ENCODE measurements at places on chromosomes 12 and 14.
A peak's percentile ranks its signal among the peaks of the same experiment; 100 is the strongest.

DNA sequence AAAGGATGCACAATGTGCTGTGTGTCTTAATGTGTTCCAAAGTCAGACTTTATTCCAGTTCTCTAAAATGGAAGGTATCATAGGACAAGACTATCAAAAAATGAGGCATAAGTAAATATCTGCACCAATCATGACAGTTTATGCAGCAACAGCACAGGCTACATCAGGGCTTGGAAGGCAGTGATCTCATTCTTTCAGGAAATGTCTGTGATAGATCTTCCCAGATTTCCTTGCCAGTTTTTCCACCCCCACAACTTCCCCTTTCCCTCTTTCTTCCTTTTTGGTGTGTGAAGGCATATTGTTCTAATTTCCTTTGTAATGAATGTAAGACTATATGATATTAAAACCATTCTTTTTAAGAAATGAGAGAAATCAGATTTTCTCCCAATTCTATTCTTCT is 326.7 kb downstream of the ATP23 start:
- no peak for DNase-seq

DNA sequence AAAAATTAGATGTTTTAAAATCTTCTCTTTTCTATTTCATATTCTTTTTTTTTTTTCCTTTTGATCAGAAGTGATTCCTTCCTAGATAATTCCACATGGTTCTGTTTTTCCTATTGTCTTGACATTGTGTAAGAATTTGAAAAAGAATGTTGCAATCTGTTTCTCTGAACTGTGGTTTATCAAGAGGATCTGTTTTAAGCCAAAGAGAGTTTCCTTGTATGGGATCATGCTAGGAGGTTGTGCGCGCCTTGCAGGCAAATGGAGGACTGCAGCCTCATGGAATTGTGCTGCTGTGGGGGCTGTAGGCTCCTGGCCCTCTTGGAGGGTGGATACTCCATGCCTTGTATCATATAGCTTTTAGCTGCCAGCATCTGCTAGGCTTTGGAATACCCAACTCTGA is 43.3 kb upstream of the MBIP start:
- no peak for DNase-seq

DNA sequence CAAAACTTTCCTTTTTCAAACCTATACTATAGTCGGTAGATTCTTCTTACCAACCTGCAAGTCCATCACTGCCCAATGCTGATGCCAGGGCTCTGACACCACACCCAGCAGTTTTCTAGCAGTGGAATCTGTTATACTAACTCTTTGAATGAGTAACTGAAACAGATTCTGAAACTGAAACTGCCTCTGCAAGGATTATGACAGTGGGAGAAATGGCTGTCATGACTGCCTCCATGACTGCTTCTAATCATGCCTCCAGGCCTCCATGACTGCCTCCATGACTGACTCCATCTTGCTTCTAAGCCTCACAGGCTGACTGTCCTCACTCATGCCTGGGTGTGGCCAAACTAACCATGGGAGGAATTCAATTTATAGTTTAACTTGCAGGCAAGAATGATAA is 29.4 kb upstream of the OXA1L start:
- peak; percentile 61 for DNase-seq

DNA sequence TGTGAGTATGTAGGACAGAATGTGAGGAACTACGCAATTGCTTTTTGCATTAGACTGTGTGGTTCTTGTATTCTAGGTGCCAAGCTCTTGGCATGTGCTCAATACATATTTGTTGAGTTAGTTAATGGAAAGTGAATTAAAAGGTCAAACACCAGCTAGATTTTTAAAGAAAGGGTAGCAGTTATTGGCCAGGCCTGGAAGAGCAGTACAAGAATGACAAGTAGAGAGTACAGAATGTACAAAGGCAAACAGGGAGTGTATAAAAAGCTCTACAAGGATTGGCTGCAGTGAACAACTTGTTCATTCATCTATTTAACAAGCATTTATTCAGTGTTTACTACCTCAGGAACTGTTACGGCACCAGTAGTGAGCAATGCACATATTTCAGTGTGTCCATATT is 854.0 kb upstream of the SEL1L start:
- DNase-seq, result no peak

DNA sequence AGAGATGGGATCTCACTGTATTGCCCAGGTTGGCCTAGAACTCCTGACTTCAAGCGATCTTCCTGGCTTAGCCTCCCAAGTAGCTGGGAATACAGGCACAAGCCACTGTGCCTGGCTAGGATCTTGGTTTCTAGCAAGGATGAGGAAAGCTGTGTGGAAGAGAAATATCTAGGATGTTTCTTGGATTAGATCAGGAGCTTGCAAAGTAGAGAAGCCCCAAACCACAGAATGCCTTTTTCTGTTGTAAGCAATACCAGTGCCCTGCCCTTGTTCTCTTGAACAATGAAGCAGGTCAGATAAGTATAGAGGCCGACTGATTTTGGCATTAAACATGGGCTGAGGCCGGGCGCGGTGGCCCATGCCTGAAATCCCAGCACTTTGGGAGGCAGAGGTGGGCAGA is 44.3 kb upstream of the STRN3 start:
- no peak for DNase-seq

- DNase-seq, result no peak
Observed at GRCh38 chr12:28446031-28446430, 255.8 kb downstream of the CCDC91 start.

- DNase-seq, result no peak
Observed at GRCh38 chr12:129298921-129299320, 445.6 kb downstream of the GLT1D1 start.

GRCh38 chr12:115623764-115624334 is 653.6 kb downstream of the MED13L start:
- no peak for DNase-seq

DNA sequence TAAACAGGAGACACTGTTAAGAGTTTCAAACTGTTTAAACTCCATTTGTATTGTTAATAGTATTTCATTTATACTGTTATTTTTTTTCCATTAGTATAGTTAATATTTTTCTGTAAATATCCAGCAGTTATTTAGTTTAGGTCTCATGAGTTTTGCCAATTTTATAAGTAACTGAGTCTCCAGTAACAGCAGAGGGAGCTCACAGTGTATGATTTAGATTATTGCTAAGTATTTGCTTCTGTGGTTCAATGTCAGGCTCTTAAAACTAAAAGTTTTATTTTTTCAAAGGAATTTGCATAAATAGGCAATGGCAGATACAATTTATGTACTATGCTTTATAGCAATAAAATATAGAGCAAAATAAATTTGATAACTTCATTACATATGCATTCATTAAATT is 209.7 kb downstream of the ATXN7L3B start:
- no peak for DNase-seq

DNA sequence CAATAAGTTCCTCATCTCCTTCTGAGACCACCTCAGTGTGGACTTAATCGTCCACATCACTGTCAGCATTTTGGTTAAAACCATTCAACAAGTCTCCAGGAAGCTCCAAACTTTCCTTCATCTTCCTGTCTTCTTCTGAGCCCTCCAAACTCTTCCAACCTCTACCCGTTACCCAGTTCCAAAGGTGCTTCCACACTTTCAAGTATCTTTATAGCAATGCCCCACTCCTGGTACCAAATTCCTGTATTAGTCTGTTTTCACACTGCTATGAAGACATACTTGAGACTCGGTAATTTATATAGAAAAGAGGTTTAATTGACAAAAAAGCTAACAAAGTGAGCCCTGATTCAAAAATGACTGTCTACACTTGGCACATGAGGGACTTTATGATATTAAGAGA is 22.8 kb downstream of the EMP1 start:
- no peak for DNase-seq

GRCh38 chr12:70535896-70536374 is 101.3 kb downstream of the PTPRB start:
- no peak for DNase-seq

DNA sequence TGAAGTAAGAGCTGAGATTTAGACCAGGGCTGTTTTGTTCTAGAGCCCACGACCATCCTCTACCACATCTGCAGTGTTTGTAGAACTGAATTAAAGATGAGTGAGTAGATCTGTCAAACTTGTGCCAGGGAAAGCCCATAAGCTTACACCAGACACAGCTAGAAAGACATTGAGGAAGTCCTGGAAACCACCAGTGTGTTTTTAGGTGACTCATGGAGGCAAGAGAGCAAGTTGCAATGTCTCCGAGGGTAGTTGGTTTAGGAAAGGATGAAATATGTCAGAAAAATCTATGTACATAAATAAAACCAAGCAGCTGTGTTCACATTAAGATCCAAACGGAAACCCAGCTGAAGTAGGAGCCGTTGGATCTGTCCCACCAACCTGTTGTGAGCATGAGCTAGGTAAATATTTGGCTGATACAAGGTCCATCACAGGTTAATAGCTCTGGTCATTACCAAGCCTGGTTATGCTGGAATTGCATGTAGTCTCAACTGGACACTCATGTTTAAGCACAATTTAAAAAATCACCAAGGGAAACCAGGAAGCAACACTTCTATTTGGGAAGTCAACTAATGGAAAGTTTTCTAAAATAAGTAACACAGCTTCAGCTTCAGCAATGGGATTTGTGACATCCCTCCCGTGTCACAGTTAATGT is 49.9 kb upstream of the PLEKHG3 start:
- no peak for DNase-seq

DNA sequence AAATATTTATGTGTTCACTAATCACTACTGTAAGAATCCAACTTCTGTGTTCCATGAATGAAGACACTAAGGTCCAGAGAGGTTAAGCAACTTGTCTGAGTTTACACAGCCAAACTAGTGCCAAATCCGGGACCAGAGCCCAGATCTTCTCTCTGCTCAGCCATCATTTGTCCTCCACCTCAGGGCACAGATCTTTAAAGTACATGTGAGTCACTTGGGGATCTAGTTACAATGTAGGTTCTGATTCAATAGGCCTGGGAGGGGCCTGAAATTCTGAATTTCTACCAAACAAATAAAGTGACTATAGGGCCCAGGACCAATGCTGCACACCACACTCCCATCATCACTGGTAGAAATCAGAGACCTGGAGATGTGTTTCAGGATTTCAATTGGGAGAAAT is 162.9 kb downstream of the GXYLT1 start:
- DNase-seq, result no peak

DNA sequence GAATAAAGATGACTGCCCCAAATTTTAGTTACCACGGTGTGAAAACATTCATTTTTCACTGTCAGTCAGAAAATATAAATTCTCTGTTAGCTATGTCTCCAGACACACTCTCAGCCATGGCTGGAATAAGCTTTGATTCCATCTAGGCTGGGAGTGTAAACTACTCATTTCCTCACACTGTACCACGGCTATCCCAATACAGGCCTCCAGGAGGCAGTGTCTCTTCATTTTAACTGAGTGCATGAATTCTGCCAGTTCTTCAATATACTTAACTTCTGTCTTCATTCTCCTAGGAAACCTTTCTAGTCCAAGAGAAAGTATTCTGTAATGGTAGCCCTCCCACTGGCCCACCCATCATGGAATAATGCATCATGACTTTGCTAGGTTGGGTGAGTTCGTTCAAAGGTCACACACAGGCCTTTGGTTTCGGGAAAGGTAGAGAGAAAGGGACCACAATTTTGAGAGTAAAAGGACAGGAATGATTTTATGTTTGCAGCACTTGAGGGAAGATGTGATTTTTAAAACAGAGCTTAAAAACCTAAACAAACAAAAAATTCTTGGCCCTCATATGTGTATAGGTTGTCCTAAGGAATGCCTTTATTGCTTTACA is 381.1 kb downstream of the SEC23A start:
- no peak for DNase-seq

DNA sequence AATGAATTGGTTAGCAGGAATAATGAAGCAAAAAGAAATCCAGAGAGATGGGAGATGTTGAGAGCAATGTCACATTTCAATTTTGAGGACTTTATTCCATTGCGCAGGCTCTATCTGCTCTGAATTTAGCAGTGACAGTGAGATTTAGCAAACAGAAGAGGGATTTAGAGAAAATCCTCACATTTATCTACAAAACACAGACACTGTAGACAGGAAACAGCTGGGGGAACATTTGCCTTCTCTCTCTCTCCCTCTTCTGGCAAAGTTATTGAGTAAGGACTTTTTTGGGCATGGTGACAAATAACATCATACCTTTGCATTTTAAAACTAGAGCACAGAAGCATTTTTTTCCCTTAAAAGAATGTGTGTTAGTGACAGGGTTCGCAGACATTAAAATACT is at the start of gene IGF1:
IGF1 (minus strand) TSS at position 158 of the 400 bp plus-strand sequence. CDS start 182 bp downstream, outside the sequence.
- DNase-seq, result no peak

- DNase-seq, result no peak
Observed at GRCh38 chr14:91317381-91318308, 73.1 kb upstream of the GPR68 start.

GRCh38 chr12:102993537-102993936 is 36.1 kb downstream of the ASCL1 start:
- DNase-seq, result no peak

DNA sequence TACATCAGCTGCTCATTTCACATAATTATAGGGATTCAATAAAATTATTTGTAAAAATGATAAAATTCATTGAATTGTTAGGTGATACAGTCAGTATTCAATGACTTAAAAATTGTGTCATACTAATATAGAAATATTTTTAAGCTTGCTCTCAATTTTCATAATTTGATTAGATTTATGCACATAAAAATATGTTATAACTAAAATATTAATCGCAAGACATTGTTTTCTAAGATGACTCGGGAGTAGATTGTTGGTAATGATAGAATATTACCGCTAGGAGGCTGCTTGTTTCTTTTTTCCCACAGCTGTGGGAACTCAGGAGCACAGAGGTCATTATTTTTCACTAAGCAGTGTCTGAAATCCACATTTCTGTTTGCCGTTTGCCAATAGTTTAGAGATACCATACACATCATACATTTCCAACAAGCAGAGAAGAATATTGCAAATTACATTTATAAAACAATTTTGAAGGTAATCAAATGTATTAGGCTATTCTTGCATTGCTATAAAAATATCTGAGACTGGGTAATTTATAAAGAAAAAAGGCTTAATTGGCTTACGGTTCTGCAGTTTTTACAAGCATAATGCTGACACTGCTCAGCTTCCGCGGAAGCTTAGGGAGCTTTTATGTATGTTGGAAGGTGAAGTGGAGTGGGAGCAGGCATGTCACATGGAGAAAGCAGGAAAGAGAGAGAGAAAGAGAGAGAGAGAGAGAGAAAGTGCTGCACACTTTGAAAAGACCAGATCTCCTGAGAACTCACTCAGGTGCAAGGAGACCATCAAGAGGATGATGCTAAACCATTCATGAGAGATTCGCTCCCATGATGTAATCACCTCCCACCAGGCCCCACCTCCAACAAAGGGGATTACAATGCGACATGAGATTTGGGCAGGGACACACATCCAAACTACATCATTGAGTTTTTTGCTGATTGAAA is 9.2 kb downstream of the CD69 start:
- no peak for DNase-seq
